D721Med (cell line): ENCODE measurements at places on chromosomes 2 and 18.

DNA sequence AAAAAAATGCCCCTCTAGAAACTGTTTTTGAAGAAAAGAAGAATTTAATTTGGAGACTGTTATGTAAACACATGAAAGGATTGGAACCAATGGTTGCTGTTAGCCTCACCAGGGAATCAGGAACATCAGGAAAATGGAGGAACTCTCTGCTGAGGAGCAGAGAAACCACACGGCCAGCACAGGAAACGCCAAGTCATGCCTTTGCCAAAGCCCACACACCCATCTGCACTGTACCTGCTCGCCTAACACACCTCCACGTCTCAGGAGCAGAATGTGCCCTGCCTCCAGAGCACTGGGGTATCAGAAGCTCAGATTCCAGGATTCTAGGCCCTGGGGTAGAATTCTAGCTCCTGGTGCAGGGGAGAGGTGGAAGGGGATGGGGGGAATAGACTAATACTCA is 9.8 kb upstream of the SCYGR1 start:
- DNase-seq = no peak

DNA sequence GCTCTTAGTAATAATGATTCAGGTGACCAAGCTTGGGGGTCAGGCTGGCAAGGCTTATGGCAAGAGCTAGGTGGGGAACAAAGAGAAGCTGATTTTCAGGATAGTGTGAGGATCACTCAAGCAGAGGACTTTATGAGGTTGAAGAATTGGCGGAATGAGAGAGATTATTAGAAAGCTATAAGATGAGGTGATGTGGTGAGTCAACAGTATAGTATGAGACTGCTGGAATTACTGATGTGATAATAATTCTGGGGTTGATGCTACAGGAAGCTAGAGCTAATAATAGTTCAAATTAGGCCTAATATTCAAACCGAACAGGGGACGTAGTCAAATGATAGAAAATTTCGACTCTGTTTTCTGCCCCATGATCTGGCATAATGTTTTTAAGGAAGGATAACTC is 2115.3 kb upstream of the PIK3C3 start:
- no peak for DNase-seq

GRCh38 chr2:70083344-70084156 is 3.7 kb upstream of the PCBP1 start:
- DNase-seq = no peak

GRCh38 chr2:174931724-174932123 is 73.5 kb downstream of the CHN1 start:
- no peak for DNase-seq

- no peak for DNase-seq
Observed at GRCh38 chr2:239329972-239330572, 70.7 kb downstream of the HDAC4 start.

DNA sequence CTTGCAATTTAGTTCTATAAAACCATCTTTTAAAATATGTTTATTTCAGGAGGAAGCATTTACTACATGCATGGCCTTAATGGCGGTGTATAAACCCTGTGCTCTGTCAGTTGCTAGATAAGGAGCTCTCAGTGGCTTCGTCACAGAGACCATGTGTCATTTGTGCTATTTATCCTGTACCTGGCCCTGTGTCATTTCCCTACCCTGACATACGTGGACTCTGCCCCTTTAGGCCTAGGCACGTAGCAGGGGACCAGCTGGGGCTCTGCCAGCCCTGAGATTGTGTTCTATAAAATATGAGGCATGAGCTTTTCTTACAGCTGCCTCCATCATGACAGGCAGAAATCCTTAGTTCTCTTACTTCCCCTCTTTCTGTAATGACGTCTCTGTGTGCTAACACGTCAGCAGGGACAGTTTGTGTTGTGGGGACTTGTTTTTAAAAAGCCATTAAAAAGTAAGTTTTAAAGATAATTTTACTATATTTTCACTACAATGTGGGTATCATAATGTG is 88.0 kb downstream of the ITGB1BP1 start:
- DNase-seq = no peak

- no peak for DNase-seq
Observed at GRCh38 chr2:2848621-2849333, 517.7 kb upstream of the MYT1L start.

DNA sequence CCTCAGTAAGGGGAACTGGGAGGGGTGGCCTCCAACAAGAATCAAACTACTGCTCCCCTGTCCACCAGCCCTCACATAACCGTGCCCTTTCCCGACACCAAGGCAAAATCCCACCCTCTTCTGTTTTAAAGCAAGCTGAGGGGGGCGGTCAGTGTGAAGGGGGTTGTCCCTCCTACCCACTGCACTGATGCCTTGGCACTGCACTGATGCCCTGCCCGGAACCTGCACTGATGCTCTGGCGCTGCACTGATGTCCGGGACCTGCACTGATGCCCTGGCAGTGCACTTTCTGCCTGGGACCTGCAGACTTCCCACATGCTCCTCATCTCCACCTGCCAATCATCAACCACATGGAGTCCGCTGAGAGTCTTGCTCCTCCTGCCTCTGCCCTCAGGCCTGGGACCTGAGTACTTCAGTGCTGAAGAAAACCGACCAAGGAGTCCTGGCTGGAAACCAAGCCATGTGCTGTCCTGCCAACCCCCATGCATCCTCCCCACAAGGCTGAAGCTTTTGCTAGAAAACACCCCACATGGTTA is 179.5 kb downstream of the SMAD2 start:
- DNase-seq = no peak

DNA sequence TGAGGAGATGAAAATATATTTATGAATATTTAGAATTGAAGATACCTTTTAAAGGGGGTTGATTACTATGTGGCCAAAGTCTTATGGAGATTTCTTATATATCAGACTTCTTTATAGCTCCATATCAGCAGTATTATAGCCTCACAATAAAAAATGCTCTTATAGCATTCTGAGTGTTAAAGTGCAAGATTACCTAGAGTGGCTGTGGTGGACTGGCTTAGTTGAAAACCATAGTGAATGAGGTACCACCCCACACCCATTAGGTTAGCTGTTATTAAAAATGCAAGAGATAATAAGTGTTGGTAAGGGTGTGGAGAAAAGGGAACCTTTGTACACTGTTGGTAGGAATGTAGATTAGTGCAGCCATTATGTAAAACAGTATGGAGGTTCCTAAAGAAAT is 39.7 kb downstream of the NCOA1 start:
- no peak for DNase-seq

GRCh38 chr2:85907671-85908157 is 18.9 kb upstream of the ST3GAL5 start:
- DNase-seq = no peak

DNA sequence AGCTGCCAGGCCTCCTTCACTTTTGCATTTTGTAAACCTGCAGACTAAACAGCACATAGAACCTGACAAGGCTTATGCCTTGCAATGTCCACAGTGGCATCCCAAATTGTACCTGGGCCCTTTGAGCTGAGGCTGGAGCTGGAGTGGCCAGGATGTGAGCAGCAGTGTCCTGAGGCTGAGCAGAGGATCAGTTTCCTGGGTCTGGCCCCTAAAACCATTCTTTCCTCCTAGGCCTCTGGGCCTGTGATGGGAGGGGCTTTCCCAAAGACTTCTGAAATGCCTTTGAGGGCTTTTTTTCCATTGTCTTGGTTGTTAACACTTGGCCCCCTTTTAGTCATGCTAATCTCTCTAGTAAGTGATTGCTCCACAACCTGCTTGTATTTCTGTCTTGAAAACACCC is 32.8 kb downstream of the FSIP2 start:
- no peak for DNase-seq

GRCh38 chr18:59846814-59847490 is 52.8 kb upstream of the PMAIP1 start:
- DNase-seq = no peak

DNA sequence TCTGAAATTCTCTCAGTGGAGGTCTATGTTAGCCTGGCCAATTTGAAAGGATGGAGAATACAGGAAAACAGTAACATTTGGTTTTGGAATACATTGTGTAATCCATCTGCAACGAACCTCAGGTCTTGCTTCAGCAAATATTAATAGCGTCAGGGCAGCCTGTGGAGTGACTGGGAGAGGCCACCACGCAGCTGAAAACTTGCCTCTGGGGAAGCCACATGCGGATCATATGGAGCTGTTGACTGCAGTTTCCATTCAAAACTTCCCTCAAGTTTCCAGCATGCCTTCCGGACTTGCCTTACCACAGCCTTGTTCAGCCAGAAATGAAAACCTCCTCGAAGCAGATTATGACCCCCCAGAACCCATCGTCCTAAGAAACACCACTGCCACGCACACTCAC is 25.7 kb downstream of the BCL11A start:
- no peak for DNase-seq

DNA sequence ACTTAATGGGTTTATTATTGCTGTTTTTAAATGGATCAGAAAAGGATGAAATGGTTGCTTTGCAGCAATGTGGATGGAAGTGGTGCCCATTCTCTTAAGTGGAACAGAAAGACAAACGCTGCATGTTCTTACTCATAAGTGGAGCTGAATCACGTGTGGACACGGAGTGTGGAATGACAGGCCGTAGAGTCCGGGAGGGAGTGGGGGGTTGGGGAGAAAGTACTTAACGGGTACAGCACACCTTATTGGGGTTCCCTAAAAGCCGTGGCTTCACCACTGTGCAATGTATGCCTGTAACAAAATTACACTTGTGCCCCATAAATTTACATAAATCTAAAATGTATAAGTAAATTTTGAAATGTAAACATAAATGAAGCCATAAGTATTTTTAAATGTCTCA is 64.0 kb upstream of the CTDP1 start:
- DNase-seq = no peak

DNA sequence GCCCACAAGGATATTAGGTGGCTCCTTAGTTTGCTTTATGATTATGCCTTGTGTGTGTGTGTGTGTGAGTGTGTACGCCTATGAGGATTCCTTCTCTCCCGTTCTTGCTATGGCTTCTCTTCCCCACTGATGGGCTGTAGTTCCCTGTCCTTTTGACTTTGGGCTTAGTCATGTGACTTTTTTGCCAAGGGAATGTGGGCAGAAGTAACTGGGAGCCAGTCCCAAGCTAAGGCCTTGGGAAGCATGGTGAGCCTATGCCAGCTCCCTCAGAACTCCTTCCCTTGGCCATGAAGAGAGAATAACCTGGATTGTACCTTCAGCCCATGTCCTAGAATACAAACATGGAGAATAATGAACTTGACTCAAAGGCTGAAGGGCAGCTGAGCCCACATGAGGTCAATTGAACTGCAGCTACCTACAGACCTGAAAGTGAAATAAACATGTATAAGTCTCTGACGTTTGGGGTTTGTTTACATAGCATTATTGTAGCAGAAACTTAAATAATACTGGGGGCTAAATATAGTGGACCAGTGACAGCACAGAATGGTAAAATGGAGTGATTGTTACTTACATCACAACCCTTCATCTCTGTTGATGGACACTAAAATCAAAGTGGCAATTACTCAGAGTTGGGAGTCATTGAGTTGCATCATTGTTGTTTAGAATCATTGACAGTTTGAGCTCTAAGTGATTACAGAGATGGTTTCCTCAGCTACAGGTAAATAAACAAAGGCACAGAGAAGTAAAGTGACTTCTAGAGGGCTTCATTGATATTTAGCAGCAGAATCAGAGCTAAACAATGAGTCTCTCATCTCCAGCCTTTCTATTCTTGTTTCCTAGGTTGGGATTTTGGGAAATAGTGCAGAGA is 15.3 kb upstream of the IL36G start:
- DNase-seq = no peak

- DNase-seq = peak; percentile 8
Observed at GRCh38 chr2:3489764-3490115, 29.6 kb downstream of the ADI1 start.

DNA sequence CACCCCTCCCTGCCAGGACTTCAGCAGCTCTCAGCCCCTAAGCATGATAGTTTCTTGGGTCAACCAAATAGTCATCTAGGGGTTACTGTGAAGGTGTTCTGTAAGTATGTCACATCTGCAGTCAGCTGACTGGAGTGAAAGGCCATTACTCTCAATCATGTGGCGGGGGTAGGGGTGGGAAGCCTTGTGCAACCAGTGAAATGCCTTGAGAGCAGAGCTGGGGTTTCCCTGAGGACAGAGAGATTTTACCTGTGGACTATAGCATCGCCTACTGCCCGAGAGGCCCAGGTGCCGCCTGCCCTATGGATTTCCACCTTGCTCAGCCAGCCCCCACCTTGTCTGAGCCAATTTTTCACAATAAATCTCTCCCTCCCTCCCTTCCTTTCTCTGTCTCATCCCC is 20.9 kb upstream of the KLF11 start:
- no peak for DNase-seq

- DNase-seq = no peak
Observed at GRCh38 chr2:14558335-14558919, 74.1 kb upstream of the LRATD1 start.

- no peak for DNase-seq
Observed at GRCh38 chr2:57597940-57598339, 448.7 kb upstream of the VRK2 start.

DNA sequence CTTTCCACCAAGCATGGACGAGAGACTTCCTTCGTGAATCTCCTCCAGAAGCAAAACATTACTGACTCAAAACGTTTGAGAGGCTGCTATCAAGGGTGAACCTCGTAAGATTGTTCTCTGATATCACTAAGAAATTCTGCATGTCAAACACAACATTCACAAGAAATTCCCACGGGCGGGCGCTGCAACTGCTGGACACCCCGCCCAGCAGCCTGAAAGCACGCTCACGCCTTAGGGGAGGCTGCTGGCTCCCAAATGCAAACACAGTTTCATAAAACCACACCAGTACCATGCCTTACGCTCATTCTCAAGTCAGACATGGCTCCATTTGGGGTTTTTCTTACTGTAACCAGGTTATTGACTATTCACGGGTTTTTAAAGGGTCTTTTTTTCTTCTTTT is 39.0 kb downstream of the MBP start:
- no peak for DNase-seq

DNA sequence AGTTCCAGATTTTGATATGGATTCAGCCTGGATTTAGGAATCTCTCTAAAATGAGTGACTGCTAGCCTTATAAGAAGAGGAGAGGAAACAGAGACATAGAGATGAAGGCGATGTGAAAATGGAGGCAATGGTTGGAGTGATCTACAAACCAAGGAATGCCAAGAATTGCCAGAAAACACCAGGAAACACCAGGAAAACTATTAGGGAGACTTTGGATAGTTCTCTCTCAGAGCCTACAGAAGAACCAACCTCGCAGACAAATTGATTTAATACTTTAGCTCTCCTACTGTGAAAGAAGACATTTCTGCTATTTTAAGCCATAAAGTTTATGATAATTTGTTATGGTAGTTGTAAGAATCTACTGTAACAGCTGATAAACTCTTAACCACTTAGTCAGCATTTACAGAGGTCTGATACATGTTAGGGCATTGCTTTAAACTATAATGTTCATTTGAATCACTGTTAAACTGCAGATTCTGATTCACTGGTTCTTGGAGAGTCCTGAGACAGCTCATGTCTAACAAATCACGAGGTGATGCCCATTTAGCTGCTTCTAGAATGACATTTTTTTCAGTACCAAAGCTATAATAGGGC is 1702.6 kb upstream of the LRRTM1 start:
- DNase-seq = no peak

- DNase-seq = no peak
Observed at GRCh38 chr18:9992300-9992972, 78.6 kb downstream of the VAPA start.

- no peak for DNase-seq
Observed at GRCh38 chr2:101873543-101873942, 118.2 kb upstream of the IL1R2 start.

GRCh38 chr2:30958193-30958917 is 151.1 kb upstream of the CAPN13 start:
- DNase-seq = no peak
